Non-pigmented ciliary epithelial cell (primary cell): ENCODE measurements at places on chromosomes 4 and X.

DNA sequence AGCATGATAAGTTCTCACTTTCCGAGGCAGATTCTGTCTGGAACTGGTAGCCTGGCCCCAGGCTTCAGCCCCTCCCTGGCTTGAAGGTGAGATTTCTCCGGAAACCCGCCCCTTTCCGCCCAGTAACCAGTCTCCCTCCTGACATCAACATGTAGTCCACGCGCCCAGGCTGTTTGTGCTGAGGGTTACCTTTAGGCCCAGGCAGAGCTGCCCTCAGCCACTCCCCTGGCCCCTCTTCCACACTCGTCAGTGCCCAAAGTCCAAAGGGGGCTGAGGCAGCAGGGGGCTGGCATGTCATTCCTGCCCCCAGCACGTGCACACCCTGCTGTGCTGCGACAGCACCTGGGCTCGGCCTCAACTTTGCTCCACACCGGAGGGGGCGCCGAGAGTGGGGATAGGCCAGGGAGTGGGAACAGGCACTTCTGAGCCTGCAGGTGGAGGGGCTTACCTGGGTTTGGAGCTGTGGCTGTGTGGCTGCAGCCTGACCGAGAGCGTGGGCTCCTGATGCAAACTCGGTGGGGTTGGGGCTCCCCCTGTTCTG is 69.5 kb upstream of the ANK2 start:
- DNase-seq = no peak

DNA sequence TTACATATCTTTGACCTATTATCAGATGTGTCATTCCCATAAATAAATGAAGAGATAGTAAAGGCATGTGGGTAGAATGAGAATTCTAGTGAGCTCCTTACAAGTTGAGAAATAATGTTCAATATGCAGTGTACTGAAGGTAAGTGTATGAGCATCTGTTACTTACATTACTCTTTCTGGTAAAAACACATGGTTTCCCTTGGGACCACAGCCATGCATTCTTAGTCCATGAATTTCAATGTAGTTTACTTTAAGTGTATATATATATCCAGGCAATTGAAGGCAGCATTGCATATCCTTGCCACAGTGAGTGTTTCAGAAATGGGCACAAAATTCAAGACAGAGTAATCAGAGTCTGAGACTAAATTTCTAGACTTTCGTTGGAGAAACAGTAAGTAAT is 277.2 kb downstream of the CXXC4 start:
- DNase-seq = no peak

GRCh38 chr4:52866734-52867133 is 4.6 kb downstream of the RASL11B start:
- no peak for DNase-seq

DNA sequence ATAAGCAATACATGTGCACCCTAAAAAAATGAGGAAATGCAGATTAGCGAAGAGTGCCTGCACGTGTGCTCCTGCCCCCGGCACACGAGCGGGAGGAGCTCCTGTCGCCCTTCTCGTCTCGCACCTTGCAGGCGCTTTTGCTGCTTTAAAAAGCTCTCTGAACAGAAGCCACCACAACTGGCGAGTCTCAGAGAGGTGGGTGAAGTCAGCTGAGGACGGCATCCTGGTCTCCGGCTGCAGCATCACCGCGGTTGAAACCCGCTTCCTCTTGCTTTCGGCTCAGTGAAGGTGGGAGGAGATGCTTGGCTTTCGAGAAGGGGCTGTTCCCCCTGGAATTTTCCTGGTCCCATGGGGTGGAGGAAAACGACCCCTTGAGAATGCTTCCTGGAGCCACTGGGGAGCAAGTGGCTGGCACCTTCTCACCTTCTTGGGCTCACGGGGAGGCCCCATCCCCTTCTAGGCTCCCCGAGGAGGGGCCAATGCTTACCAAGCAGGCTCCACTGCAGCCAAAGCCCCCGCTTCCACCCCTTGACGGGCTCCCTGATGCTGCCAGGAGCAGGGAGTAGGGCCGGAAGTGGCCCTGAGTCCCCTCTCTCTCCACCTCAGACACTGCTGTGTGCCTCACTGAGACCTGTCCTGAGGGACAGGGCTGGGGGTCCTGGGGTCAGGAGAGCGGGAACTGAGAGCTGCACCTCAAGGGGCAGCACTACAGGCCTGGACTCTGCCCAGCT is 29.2 kb upstream of the MXD4 start:
- DNase-seq = no peak

GRCh38 chrX:21305799-21306336 is 68.3 kb upstream of the CNKSR2 start:
- no peak for DNase-seq

DNA sequence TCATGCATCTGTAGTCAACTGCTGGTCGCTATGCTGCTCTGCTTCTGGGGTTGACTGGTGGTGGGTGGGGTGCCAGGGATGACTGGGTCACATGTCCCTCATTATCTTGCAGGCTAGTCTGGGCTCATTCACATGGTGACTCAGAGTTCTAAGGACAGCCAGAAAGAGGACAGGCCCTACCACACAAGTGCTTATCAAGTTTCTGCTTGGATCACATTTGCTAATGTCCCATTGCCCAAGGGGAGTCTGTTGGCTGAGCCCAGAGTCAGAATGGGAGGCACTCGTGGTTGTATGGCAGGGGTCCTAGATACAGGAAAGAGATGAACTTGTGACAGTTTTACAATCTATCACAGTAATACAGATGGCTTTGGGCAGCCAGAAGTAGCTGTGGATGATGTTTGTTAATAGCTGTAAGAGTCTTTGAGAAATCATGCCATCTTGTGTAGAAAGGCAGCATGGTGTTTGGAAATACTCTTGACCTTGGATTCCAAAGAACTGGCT is 221.3 kb downstream of the GPAT3 start:
- DNase-seq = no peak

- DNase-seq = no peak
These were observed 6.9 kb downstream of the MAGEA4 start for GRCh38 chrX:151919610-151920009.

- no peak for DNase-seq
These were observed 15.8 kb downstream of the TMEM31 start for GRCh38 chrX:103726477-103726876.
